ENCODE measurements at places on chromosomes 11 and 22. TPM values are rescaled to one million over a fixed set of nuclear protein-coding genes. Genes with fewer than 3 reads are reported as not detected.

Gene INS
- 3.3 TPM for polyA plus RNA-seq

Gene OTOG
- not detected for polyA plus RNA-seq

Gene FZD4
- polyA plus RNA-seq: 12.0 TPM

- H3K27ac ChIP-seq: peak overlapping the region; percentile 72
- peaks cover 40% of the 10 kb centered on the region for H3K36me3 ChIP-seq
- peak; percentile 73 for DNase-seq
- peaks cover 39% of the 10 kb centered on the region for H3K4me1 ChIP-seq
- no peaks in the 10 kb centered on the region for H3K27me3 ChIP-seq
- H3K4me3 ChIP-seq: no peak overlapping the region
Observed at GRCh38 chr11:130478204-130478701, 29.8 kb downstream of the ADAMTS15 start.

GRCh38 chr22:26857169-26857568 is 199.8 kb downstream of the MIAT start:
- H3K4me3 ChIP-seq: no peak overlapping the region
- H3K27me3 ChIP-seq: no peaks in the 10 kb centered on the region
- no peak for DNase-seq
- H3K27ac ChIP-seq: no peak overlapping the region
- no peaks in the 10 kb centered on the region for H3K4me1 ChIP-seq
- no peaks in the 10 kb centered on the region for H3K36me3 ChIP-seq
